ENCODE measurements at places on chromosomes 4 and X.

DNA sequence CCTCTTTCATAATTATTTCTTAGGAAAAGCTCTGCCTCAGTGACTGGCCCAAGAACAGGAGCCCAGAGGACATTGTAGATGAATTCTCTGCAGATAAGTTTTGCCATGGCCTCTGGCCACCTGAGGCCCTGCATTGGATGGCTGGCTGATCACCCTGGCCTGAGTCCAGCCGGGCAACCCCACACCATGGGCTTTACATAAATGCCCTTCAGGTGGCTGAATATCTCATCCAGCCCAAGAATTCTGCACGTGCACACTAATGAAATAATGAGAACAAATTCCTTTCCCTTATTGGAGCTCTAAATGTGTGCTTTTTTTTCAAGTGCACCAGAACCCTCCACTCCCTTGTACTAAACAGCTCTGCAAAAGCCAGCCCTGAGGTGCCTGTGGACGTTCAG is 65.7 kb downstream of the IRF2 start:
- DNase-seq: no peak

GRCh38 chr4:77623091-77623490 is 17.5 kb downstream of the CXCL13 start:
- DNase-seq: no peak

- no peak for DNase-seq
Measured at GRCh38 chr4:36551697-36552214, 270.3 kb downstream of the DTHD1 start.

DNA sequence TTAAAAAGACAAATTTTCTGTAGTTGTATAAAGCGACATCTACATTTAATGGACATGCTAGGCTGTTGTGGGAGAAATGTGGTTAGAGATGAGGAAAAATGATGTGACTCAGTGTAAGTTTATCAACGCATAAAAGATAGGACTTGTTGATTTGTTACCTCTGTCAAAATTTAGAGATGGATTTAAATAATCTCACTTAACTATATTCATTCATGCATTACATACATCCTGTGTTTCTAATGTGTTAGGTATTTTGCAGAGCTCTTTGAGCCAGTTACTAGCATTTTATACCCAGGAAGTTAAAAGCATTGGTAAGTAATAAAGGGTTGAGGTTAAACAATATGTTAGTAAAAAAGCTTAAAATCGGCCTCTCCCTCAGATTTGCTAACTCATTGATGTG is 34.3 kb downstream of the METAP1 start:
- DNase-seq: no peak

GRCh38 chrX:118632862-118633261 is 94.5 kb upstream of the IL13RA1 start:
- no peak for DNase-seq

GRCh38 chr4:128721896-128722295 is 87.6 kb upstream of the JADE1 start:
- DNase-seq: no peak

DNA sequence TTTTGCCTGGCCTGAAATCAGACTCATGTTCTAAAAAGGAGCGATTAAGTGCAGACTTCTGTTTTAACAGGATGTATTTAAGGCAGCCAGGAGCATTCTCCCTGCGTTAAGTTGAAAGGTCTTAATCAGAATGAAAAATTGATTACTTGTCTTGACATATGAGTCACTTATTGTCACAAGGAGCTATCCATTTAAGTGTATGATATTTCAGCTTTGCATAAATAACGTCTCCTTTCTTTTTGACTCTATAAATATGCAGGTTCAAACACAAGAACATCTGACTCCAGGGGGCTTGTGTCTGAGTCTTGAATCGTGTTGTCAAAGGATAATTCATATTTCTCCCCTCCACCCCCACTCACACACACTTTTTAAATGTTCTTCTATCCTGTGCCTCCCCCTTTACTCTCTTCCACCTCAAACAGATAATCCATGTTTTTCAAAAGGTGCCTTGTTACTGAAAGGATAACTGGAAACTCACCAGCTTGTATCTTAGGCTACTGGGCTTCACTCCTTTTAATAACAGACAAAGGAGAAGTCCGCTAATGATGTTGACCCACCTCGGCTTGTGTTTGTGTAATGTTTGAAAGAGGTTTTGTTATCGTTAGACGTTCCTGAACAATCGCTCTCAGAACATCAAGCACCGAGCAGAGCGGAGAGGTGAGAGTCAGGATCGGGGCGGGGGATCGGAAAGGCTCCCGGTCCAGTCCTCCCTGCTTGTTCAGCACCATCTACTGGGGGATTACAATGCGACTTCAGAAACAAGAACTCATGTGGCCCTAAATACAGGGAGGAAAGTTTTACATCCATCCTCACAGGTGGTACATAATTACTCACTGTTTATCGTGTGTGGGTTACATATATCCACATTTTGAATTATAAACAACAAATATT is 107.5 kb upstream of the RPL34 start:
- DNase-seq: no peak

- no peak for DNase-seq
Measured at GRCh38 chr4:32002037-32002747, 1282.0 kb downstream of the PCDH7 start.

DNA sequence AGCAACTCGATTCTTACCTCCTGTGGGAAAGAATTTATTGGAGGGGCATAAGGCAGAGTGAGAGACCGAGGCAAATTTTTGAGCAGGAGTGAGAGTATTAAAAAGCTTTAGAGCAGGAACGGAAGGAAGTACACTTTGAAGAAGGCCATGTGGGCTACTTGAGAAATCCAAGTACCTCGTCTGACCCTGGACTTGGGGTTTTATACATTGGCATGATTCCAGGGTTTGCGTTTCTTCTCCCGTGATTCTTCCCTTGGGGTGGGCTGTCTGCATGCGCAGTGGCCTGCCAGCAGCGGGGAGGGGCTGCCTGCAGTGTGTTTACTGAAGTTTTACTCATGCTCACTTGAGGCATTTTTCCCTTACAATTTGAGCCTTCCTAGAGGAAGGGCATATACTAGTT is 3.4 kb downstream of the GALNT7 start:
- DNase-seq: no peak

DNA sequence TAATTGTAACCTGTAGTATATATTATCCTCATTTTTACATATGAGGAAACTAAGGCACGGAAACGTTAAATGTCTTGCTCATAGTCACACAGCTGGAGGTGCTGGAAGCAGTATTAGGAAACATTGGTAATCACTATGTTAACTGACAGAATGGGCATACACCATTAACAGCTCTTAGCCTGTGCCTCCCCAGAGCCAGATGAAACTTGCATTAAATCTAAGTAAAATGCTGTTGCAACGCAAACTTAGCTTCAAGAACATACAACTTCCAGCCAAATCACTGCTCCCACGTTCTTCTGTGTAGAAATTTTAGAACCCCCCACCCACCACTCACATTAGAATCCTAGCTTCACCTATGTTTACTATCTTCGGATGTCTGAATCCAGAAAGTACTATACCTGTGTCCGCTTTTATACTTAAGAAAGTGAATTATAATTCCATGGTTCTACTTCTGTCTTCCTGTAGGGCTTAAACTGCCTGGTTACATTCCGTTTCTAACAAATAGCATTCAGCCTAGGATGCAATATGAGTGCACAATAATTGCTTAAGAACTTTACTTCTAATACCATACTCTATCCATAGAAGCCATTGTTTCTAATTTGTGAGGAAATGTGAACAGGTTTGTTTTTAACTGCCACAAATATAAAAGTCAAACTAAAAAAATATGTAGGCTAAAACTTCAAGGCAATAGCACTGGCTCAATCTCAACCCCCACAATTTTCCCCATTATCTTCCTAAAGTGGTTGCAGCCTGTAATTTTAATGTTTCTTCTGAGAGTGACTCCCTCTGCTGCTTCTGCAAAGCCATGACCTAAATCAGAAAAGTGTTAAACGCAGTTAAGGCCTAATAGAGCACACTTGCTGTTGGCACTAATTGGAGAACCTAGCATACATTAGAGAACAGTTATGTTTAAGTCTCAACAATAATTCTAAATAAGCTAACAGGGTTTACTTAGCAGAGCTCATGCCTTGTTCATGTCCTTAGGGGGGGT is 4.4 kb downstream of the UNC5C start:
- no peak for DNase-seq

GRCh38 chrX:68203211-68203610 is 230.1 kb downstream of the OPHN1 start:
- no peak for DNase-seq

DNA sequence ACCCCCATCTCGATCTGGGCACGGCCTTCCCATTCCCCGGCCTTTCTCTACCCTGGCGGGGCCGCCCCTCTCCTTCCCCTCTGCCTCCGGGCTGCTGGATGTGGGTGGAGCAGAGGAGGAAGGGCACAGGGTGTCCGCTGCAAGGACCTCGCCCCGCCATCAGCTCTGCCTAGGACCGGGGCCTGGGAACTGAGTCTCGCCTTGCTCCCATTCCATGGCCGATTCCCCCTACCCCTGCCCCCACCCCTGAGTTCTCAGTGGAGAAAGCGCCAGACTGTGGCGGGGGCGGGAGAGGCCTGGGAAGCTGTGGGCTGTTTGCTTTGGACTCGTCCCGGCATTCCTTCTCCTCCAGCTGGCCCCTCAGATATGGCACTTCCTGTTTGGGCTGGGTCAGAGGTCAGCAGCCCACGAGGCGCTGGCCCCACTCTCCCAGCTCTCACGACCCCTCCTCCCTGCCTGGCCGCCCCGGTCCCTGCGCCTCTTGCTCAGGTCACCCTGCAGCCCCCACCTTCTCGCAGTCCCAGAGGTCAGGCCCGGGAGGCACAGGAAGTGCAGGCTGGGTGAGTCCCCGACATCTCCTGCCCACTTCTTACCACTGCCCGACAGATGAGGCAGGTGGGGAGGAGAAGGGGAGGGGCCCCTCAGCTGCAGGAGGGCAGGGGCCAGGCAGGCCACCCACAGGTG is 6.4 kb upstream of the BGN start:
- no peak for DNase-seq
